ENCODE measurements at places on chromosomes 7 and 10.
A peak's percentile ranks its signal among the peaks of the same experiment; 100 is the strongest.

GRCh38 chr10:127928021-127928806 is 21.3 kb downstream of the PTPRE start:
- DNase-seq, result no peak

- DNase-seq, result no peak
These were observed 14.4 kb downstream of the ANTXRL start for GRCh38 chr10:46301056-46301645.

GRCh38 chr10:35089611-35090161 is 455 bp downstream of the CUL2 start:
- DNase-seq, result peak; percentile 21

GRCh38 chr7:150973571-150974451 is 4.3 kb downstream of the KCNH2 start:
- DNase-seq, result peak; percentile 28

DNA sequence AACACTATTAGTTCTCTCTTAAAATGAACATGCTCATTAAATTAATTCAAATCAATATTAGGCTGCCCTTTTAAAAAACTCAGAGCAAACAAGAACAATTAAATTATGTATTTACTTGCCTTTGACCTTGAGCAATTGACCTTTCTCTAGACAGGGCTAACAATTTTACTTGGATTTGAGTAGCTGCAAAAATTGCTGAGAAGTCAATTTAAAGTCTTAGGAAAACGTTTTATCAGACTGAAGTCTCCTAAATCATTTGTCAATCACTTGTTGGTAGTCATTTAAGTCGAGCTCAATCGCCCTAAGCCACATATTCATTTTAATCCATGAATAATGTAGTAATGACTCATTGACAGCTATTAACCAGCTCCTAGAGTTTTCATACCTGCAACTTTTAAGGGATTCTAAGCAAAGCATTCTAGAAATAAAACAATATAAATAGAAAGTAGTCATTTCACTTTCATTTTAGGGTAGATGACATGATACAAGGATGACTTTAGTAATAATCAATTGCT is 84.9 kb upstream of the SEC61G start:
- DNase-seq, result no peak

DNA sequence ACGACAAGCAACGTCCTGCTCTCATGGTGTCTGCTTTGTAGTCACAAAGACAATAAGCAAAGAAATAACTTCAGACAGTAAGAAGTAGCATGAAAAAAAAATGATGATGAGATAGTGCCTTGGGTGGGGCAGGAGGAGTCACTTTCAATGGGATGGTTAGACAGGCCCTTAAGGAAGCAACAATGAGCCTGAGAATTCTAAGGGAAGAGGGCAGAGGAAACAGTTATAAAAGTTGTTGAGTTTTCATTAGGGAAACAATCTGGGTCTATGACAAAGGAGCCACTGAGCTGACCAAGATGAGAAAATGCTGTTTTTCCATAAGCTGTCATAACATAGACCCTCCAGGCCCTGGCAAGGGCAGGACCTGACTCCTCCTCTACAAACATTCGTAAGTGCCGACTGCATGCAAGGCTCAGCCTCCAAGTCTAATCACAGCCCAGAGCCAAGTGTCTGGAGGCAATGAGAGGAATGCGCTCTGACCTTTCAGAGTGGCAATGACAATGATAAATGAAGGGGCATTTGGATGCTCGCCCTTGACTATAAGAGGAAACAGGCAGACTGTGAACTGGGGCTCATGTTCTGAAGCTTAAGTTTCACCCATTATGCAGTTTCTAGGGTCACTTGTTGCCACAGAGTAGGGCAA is 43.7 kb downstream of the PPP1R3C start:
- no peak for DNase-seq

GRCh38 chr7:94396037-94396431 is 1.3 kb downstream of the COL1A2 start:
- DNase-seq, result no peak

DNA sequence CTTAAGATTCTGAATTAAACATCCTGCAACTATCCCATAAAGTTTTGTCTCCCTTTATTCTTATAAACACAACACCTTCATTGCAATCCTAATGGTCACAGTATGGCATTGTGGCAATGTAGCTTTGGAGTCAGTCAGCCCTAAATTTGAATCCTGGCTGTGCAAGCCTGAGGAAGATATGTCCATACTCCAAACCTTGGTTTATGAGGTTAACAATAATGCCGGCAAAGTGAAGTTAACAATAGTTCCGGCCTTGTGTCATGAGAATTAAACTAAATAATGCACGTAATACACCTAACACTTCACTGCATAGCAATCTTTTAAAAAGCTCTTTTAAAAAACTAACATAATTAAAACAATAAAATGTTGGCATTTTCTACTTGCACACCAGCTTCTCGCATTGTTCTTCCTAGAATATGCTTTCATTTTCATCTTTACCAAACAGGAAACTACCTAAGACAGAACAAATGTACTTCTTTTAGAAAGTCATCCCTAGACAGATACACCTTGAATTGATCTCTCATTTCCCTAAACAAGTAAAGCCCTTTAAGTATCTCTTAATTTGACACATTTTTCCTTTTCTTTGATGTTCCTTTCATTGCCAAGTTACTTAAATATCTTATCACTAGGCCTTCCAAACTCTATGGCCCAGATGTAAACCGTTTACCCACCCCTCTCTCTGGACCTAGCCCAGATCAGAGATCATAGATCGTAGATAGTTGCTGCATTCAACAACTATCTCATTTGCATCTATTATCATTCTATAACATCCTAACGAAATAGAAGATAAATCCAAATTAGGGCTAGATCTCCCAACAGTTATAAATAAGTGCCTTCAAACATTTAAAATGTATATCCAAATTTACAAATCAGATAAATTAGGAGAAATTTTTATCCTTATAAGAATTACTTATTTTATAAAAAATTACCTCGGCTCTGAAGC is 66.7 kb downstream of the CREB3L2 start:
- DNase-seq, result no peak

- no peak for DNase-seq
These were observed 151.9 kb downstream of the NEURL1 start for GRCh38 chr10:103645141-103646054.

- DNase-seq, result no peak
These were observed 129.9 kb downstream of the DOCK4 start for GRCh38 chr7:112076324-112076723.

GRCh38 chr7:1009747-1010146 is 26.8 kb downstream of the CYP2W1 start:
- DNase-seq, result no peak

DNA sequence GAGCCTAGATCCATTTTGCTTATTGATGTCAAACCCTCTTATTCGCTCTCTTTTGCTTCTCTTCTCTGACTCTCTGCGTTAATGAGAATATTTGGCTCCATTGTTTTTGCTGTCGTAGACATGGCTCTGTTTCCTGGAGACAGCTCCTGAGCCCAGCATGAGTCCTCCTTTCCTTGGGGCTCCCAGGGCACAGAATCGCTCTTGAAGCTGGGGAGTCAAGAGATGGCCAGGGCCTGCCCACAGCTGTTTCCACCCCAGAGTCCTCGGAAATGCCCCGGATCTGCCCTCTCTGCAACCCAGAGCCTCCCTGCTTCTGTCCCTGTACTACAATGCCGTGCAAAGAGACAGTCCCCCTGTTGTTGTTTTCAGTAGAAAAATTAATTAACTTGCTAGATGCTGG is 566.7 kb upstream of the FOXK1 start:
- no peak for DNase-seq

- peak; percentile 28 for DNase-seq
These were observed 32.4 kb upstream of the CCDC7 start for GRCh38 chr10:32413513-32413912.

GRCh38 chr7:94612253-94612652 is 43.7 kb downstream of the SGCE start:
- DNase-seq, result no peak

DNA sequence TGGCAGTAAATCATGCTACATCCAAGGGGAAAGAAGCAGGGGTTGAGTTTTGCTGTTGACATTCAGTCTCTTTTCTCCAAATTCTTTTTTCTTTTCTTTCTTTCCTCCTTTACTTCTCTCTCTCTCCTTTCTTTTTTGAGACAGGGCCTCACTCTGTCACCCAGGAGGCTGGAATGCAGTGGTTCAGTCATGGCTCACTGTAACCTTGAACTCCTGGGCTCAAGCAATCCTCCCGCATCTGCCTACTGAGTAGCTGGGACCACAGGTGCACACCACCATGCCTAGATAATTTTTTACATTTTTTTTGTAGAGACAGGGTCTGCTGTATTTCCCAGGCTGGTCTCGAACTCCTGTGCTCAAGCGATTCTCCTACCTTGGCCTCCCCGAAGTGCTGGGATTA is 35.2 kb downstream of the SBDS start:
- no peak for DNase-seq

DNA sequence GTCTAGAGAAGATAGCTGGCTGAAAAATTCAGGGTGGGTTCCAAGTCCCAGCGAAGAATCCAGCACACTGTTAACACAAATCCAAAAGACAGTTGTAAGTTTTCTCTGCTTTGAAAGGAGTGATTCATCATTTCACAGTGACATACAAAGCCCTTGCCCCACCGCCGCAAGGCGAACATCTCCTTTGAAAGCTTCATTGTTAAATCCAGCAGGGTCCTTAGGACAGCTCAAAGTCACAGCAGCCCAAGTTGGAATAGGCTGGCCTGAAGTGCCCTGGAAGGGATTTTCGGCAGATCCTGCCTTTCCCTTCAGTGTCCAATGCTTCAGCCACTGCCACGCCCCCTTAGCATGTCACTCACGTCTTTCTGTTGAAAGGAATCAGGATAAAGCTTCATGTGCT is 526.1 kb downstream of the CALN1 start:
- DNase-seq, result no peak

DNA sequence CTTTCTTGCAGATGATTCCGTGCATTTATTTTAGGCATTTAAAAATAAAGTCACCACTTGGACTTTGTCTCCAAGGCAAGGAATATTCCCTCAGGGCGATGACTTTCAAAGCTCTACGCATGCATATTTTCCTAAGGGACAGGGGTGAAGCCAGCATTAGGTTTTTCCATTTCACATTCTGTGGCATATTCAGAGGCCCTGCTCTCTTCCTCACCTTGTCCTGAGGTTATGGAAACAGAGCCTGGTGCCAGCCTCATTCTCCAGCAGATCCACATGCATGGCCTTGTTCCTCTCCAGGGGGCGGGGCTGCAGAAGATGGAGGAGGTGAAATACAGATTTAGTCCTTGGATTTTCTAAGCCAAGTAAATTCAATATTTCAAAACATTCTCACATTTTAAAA is 11.6 kb upstream of the LYZL1 start:
- no peak for DNase-seq

DNA sequence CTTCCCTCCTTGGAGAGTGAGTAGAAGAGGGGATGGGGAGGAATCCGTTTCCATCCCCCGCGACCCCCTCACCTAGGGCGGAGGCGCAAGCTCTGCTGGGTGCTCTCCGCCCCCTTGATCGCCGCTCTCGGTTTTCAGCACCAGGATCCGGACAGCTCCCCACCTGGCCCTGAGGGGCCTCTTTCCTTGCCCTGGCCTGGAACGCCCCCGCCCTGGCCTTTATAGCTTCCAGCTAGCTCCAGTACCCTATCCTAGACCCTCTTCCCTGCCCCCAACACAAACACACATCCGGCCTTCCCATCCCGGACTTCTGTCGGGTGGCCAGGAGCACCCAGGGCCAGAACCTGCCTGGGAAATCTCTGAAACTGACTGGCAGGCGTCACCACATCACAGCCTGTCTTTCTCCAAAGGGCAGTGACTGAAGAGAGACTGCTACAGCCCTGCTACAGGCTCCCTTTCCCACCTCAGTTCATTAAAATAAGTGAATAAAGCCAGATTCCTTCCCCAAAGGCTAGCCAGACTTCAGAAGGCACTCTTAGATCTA is 72.3 kb upstream of the LEP start:
- DNase-seq, result no peak

GRCh38 chr7:95527033-95527775 is 41.5 kb downstream of the ASB4 start:
- DNase-seq, result peak; percentile 18

GRCh38 chr7:49892481-49892880 is 119.0 kb downstream of the VWC2 start:
- DNase-seq, result no peak

GRCh38 chr10:79292891-79293746 is 54.1 kb upstream of the PPIF start:
- peak; percentile 42 for DNase-seq

GRCh38 chr7:74262639-74263398 is 8.6 kb upstream of the RFC2 start:
- no peak for DNase-seq

GRCh38 chr10:75441196-75441595 is 9.8 kb downstream of the LRMDA start:
- DNase-seq, result no peak

DNA sequence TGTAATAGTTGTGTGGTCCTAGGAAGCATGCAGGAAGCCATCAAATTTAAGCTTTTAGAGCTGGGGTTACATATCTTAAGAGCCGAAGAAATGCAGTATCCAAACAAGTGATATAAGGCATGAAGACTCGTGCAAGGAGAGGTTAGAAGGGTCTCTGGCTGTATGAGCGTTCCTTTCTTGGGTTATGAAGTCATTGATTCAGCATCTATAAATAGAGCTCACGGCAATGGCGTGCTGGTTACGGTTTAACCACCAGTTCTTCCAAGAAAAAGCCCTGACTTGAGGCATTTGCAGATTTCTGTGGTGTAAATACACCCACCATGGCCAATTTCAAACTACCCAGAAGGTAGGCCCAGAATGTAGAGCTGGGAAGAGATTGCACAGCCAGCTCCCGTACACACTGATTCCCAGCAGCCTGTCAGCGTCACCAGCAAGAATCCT is 72.0 kb upstream of the KAT6B start:
- DNase-seq, result no peak

- DNase-seq, result no peak
These were observed 47.7 kb downstream of the LRGUK start for GRCh38 chr7:134174795-134175261.
